ENCODE measurements at places on chromosomes 3 and 15. TPM values are rescaled to one million over a fixed set of nuclear protein-coding genes. Genes with fewer than 3 reads are reported as not detected.

RFT1 gene
- total RNA-seq: 11.7 TPM

TRIM42 gene
- not detected for total RNA-seq

FBXO40 gene
- not detected for total RNA-seq

DNA sequence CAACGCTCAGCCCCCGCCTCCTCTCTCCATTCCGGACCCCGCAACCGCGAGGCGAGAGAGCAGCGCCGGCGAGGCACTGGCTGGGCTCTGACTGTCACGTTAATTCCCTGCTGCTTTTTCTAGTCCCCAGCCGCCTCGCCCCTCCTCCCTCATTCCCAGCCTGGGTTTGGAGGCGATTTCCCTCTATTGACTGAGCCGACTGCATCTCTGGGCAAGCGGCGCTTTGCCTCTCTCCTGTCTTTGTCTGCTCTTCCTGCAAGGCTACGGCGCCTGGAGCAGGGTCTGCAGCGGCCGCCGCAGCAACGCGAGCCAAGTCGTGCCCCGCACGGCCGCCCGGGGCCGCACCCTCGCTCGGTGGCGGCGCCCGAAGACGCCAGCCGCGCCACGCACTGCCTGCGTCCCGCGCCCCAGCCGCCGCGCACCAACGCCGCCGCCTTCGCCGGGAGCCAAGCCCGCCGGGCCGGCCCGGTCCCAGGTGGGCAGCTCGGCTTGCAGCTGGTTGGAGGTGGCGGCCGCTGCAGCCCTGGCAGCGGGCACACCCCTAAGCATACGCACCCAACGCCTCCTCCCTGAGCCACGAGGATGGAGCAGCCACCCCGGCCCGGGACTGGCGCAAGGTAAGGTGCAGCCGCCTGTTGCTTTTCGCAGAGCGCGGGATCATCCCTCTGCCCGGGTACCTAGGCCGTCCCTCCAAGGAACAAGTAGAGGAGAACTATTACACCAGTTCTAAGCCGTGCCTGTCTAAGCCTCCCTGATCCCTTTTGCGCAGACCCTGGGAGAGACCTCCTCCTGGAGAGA, at the start of gene LRRC3B:
Gene LRRC3B, plus strand, starts transcription at position 152 of the 798 bp plus-strand sequence. CDS start 86,901 bp downstream, outside the sequence.
- no peak for DNase-seq

DNA sequence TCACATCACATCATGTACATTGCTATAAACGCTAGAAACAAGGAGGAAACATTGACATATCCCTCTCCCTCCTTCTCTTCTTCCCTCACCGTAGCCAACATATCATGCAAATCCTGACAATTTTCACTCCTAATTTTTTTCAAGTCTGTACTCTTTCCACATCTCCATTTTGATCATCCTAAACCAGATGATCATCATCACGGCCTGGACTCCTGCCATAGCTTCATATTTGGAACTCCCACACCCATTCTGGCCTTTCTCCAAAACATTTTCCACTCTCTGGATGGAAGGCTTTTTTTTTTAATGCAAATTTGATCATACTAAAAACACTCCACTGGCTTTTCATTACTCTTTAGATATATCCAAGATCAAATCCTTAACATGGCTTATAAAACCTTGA, 248.0 kb upstream of the CNTN3 start:
- DNase-seq: no peak

DNA sequence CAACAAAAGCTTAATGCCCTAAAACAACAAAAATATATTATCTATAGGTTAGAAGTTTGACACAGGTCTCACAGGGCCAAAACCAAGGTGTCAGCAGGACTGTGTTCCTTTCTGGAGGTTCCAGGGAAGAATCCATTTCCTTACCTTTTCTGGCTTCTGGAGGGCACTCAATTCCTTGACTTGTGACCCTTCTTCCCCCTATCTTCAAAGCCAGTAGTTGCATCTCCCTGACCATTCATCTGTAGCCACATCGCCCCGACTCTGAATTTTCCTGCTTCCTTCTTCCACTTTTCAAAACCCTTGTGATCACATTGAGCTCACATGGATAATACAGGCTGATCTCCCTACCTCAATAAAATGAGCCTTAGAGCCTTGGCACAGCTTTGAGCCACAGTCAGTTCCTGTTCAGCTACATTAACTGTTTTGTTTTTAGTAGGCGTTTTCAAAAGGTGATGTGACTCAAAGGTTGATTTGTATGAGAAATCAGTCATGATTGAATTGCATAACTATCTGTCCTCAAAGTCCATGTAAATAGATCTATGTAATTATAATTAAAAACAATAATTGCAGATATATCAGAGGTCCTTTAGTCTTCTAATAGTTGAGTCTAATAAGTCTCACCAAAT, 12.4 kb downstream of the PFN2 start:
- DNase-seq: no peak

DNA sequence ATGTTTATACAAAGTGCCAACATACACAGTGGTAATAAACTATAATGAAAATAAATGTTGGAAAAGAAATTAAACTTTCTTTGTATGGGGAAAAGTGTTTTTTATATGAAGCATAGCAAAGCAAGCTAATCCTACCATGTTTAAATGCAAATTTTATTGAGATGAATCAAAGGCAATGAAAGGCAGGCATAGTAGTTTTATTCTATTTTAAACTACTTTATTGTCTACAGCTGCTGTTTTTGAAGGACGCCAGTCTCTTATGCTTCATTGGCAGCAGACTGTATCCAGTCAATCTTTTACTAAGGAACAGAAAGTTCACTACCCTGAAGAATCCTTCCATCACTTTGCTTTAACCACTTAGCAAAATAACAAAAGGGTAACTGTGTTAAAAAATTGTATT, 761.0 kb downstream of the ROBO2 start:
- DNase-seq: no peak
